Activated T-cell treated with anti-CD3 and anti-CD28 coated beads for 24 hours (primary cell): ENCODE measurements at places on chromosomes 11 and 22.

DNA sequence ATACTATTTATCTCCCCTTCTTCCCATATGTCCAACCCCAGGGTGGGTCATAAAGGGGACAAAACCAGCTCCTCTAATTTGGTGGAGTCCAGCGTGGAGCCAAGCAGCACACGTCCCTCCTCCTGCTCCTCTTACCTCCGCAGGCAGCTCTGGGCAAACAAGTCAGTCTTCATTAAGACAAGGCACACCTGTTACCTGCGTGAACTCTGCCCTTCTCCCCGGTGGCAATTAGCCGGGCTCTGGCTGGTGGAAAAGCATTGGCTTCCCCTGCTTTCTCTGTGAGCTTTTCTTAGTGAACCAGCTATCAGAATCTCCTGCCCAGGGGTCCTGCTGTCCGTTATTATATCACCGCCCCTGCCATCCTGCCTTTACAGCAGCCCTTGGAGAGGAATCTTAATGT, 418.7 kb upstream of the CADM1 start:
- DNase-seq: no peak

GRCh38 chr11:64545619-64546018, 45.4 kb upstream of the SLC22A12 start:
- DNase-seq: no peak

DNA sequence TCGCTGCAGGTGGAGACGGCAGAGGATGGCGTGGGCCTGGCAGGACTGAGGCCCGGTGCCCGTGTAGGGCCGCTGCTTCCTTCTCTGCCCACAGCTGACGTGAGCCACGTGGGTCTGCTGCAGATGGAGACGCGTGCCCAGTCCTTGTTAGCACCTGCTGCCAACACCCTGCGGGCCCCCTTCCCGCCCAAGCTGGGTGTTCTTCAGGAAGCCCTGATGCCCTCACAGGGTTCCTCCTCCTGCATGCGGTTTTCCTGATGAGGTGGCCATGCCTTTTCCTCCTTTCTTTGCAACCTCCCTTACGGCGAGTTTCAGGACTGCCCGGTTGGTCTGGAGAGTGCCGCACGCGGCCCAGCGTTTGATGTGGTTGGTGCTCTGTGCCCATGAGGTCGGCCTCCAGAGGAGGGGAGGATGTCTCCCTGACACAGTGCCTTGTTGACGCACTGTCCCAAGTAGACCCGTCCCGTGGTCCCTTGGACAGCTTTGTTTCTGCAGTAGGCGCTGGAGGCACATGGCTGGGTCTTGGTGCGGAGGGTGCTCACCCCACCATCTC, 44.7 kb downstream of the AP2A2 start:
- no peak for DNase-seq

- DNase-seq: no peak
Measured at GRCh38 chr11:111715142-111715816, 50.9 kb downstream of the PPP2R1B start.

- no peak for DNase-seq
Measured at GRCh38 chr22:19517919-19518611, 6.1 kb downstream of the CLDN5 start.

- DNase-seq: no peak
Measured at GRCh38 chr11:124642628-124643027, 20.0 kb downstream of the TBRG1 start.

GRCh38 chr11:128462922-128463321, 124.4 kb downstream of the ETS1 start:
- no peak for DNase-seq

DNA sequence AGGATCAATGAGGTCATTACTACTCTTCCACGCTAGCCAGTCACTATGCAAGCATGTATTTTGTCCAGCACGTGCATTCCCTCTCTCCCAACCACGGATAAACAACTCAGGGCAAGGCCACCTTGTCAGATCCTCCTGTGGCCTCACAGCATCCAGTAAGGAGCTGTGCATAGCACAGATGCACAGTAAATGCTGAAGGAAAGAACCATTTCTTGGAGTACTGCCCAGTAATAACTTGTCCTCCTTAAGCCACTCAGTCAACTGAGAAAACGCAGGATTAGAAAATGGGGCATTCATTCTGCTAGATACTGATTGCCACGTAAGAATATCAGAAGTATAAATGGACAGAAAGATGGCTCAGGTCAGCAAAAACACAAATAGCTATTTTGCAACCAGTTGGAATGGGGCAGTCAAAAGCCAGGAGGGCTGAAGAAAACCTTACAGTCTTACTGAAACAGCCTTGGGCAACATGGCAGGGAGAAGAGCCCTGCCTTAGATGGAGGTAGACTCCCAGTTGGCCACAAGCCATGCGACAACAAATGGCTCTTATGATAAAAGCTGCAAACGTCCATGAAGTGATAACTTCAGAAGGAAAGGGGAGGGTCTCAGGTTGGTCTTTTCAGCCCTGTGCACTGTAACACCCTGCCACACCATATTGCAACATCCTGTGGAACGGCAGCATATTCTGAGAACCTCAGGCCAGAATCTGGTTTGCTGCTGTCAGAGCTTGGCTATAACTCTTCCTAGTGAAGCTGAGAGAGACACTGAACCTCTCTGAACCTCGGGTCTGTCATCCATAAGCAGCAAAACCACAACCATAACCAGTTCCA, 23.0 kb downstream of the PC start:
- DNase-seq: no peak

DNA sequence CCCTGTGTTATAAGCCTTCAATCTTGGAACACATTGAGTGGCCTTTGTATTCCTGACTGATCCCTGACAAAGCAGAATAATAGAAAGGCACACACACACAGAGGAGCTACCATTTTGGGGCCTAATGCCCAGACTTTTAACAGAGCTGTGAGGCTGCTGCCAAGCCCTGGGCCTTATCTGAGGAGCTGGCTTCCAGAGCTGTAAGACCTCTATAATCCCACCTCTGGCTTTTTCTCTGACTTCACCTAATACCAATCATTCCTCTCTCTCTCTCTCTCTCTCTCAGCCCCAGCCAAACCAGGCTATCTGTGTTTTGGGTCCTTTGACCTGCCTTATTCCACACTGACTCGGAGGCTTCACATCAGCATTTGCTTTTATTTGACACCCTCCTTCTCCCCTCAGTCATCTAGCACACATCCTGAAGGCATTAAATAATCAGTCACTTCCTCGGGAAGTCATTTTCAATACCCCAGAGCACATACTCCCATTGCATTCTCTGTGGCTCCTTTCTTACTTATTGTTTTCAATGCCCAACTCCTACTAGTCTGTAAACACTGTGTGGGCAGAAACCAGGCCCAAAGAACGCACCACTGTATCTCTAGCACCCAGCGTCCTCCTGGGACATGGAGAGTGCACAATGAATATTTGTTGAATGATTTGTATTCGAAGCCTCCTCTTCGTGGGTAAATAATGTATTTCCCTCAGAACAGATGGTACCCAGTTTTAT, 21.2 kb upstream of the TRIM44 start:
- DNase-seq: no peak

GRCh38 chr11:45147017-45147728, 734 bp downstream of the PRDM11 start:
- peak; percentile 91 for DNase-seq

DNA sequence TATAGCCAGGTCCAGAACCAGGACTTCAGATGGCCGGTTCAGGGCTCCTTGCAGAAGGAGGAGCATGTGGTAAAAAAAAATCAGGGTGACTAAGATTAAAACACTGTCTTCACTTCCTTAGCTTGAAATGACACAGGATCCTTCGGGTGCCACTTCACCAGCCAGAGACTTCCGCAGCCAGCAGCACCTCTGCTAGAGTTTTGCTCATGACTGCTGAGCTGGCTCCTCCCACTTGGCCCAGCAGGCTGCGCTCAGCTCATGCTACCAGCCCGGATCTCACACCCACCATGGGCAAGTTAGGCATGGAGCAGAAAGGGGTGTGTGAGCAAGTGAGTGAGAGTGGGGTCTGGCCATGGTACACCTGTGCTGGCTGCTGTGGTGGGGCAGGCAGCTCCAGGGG, 6.6 kb upstream of the MS4A18 start:
- DNase-seq: no peak

DNA sequence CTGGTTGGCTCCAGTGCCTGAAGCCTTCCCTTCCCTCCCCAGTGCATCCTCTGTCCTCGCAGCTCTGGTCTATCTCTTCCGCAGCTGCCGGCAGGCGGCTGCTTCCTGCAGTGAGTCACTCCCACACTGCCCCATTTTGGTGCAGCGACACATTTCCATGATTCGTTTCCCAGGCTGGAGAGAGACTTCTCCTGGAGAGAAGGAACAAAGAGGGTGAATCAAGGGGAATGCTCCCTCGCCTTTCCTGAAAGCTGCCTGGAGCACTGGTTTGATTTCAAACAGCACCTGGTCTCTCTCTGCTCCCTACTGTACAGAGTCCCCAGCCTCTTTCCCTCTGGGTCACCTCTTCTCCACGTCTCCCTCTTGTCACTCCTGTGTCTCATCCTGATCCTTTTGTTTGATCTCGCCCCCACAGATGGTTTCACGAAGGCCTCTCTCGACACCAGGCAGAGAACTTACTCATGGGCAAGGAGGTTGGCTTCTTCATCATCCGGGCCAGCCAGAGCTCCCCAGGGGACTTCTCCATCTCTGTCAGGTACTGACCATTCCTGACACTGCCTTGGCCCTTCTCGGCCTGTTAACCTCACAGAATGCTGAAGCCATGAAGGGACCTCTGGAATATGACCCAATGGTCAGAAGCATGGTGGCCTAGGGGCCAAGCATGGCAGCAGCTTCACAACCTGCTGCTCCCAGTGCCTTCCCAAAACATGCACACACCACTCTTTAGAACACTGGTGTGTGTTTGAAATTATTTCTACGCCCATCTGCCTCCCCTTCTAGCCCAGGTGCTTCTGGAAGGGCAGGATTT, at the start of gene TMA7B:
TSS of gene TMA7B (plus strand) at position 758 of the 808 bp plus-strand sequence. CDS start 3,978 bp downstream, outside the sequence.
- no peak for DNase-seq

DNA sequence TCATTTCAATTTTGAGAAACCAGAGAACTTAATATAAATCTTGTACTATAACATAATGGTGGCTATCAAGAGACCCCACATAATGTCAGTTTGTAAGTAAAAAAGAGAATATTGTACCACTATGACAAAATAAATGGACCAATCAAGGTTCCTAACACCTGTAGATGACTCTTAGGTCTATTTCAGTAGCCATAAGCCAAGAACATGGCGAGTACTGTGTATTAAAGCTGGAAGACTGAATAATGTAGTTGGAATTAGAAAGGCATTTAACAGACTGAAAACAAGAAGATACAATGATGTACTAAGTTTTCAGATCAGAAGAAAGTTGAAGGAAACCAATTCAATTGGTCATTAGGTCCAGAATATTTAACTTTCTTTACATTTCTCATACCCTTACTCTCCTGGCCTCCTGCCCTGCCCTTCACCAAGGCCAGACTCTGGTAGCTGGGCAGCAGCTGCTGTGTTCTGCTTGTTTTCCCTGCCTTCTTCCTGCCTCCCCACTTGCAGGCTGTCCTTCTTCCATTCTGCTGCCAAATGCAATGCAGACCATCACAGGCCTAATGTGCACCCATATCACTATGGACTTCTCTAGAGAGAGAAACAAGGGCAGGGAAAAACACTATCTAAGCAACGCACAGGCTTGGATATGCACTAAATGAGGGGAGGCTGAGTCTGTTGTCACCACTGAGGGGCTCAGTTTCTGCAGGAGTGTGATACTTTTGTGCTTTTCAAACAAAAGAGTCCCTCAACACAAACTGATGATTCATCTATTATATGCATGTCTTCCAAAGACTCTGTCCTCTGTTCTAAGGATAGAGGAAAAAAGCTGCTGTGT, 60.1 kb downstream of the RAB30 start:
- no peak for DNase-seq

- DNase-seq: no peak
Measured at GRCh38 chr11:121048464-121049233, 24.7 kb downstream of the TBCEL start.

GRCh38 chr22:47605441-47605840, 843.0 kb downstream of the TBC1D22A start:
- no peak for DNase-seq

DNA sequence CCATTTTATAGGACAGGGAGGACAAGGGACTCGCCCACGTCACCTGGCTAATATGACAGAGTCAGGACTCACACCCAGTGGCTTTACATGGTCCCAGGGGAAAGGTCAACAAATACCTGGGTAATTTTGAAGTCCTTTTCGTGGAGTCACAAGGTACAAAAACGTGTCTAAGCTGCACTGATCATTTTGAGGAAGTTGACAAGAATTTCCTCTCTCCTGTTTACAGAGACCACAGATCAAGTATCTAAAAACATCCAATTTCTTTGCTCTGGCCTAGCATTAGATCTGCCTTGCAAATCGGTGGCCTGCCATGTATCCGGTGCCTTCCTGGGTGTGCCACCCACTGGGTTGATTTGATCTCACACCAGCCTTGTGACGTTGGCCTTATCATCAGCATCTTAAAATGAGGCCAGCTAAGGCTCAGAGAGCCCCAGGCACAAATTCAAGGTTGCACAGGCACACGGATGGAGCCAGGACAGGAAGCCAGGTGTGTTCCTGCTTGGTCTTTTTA, 17.6 kb downstream of the GDPD5 start:
- no peak for DNase-seq

DNA sequence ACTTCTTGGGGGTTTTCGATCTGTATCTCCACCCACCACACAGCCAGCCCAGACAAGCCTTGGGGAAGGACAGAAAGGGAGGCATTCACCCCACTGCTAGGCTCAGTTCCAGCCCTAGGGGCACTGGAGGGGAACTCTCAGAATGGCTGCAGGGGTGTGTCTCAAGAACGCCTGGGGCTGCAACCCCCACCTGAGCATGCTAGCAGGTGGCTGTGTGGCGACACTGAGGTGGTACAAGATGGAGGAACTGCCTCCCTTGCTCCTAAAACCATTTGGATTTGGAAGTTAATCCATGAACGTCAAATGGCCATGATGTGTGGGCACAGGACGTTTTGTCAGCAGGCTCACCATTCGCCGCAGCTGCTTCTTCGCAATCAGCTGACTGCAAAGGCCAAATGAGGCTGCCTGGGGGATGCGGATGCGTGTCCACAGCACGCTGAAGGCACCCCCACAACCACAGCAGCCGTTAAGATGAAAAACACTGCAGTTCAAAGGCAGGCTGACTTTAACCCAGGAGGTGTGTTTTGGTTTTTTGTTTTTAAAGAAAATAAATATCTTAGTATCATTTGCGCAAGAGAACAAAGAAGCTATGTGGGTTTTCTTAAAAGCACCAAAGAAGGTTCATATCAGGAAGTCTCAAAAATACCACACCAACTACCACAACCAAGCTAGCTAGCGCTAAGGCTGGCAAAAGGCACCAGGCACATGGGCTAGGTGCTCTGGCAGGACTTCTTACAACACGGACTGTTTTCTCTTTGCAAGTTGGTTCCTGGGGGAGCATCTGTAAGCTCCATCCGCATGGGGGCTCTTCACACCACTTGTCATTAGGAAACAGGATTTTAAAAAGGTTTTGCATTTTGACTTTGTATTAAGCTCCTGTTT, 22.2 kb upstream of the NAP1L4 start:
- DNase-seq: peak; percentile 43

- DNase-seq: no peak
Measured at GRCh38 chr11:89381094-89381493, 110.1 kb downstream of the NOX4 start.

- DNase-seq: no peak
Measured at GRCh38 chr11:63763496-63764339, 4.9 kb downstream of the ZFTA start.

GRCh38 chr22:43776081-43776670, 35.9 kb downstream of the EFCAB6 start:
- no peak for DNase-seq

- no peak for DNase-seq
Measured at GRCh38 chr11:112167145-112167544, at the start of gene TEX12. TEX12 (plus strand) TSS chr11:112167372; CDS start chr11:112169269, 1,897 bp downstream.

- no peak for DNase-seq
Measured at GRCh38 chr11:65425971-65426838, 3.6 kb downstream of the NEAT1 start.
